Activated CD4-positive, CD25-positive, alpha-beta regulatory T cell treated with anti-CD3 and anti-CD28 coated beads, Interleukin-2, amount 50 U/mL, for 72 hours (primary cell): ENCODE measurements at places on chromosomes 7 and 10.

GRCh38 chr7:116574025-116574822, 49.4 kb downstream of the CAV1 start:
- no peak for DNase-seq

DNA sequence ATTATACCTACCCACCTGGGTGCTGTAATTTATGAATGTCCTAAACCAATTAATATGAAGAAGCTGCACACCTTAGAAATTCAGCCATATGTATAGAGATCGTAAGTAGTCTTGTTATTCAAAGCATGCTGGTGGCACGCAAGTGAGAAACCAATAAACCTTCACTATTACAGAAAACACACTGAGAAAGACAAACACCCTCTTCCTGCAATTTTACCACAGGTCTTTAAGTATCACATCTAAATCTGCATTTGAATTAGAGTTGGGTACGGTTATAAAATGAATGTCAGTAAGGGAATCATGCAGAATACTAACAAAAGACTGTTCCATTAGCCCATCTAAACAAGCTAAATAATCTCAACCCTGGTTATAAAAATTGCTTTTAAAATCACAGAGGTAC, 33.8 kb downstream of the CCNJ start:
- no peak for DNase-seq

DNA sequence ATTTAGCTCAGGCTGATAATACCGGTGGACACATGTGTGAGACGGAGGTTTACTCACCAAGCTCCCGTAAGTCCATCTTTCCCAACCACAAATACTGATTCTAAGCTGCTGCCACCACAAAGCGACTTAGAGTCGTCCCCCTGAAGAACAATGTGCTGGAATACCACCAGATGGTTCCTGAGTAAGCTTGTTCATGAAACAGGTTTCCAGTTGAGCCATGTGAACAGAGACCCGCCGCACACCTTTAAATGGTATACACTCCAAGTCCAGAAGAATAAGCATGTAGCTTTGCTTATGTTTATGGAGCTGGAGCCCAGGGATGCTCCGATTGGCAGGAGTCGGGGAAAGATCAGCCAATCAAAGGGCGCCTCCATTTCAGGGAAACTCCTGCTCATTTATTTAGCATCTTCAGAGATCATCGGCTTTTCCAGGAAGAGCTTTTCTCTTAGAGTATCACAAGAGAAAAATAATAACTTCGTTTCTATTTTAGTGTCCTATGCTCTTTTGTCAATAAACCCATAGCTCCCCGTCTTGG, 261.6 kb upstream of the AOAH start:
- DNase-seq, result no peak

DNA sequence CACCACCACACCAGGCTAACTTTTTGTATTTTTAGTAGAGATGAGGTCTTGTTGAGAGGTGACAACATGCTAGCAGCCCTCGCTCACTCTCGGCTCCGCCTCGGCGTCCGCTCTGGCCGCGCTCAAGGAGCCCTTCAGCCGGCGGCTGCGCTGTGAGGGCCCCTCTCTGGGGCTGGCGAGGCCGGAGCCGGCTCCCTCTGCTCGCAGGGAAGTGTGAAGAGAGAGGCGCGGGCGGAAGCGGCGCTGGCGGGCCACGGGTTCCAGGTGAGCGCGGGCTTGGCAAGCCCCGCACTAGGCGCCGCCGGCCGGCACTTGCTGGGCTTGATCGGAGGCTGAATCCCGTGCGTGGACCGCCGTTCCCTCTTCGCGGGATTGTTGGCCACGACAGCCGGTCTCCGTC, 83.0 kb downstream of the EEPD1 start:
- DNase-seq, result no peak

GRCh38 chr10:127735723-127736221, 1.2 kb upstream of the FOXI2 start:
- DNase-seq, result no peak

DNA sequence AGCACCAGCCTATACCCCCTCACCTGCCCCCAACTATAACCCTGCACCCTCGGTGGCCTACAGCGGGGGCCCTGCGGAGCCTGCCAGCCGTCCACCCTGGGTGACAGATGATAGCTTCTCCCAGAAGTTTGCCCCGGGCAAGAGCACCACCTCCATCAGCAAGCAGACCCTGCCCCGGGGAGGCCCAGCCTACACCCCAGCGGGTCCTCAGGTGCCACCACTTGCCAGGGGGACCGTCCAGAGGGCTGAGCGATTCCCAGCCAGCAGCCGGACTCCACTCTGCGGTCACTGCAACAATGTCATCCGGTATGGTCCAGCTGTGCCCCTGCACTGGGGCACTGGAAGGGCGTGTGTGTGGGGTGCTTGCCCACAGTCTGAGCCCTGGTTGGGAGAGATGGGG, 40.0 kb upstream of the BMPR1A start:
- no peak for DNase-seq

- no peak for DNase-seq
Measured at GRCh38 chr7:146433501-146433900, 316.9 kb downstream of the CNTNAP2 start.

GRCh38 chr7:139721417-139721816, 56.4 kb downstream of the HIPK2 start:
- DNase-seq, result no peak

GRCh38 chr10:119859420-119860258, 13.0 kb downstream of the MCMBP start:
- no peak for DNase-seq

DNA sequence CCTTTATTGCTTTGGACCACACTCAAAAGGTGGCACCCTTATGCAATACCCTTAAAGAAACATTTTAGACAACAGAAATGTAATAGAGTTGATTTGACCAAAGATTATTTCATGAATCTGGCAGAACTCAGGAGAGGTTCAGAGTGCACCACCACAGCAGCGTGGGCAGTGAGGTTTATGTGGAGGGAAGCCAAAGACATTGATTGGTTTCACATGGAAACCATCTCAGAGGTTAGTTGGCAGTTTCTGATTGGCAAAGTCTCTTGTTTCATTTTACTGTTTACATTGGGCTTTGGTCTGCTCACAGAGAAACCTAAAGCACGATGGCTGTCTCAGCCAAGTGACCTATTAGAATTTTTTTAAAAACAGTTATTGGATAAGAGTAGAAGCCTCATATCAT, 101.3 kb downstream of the SDHAF3 start:
- DNase-seq, result no peak

DNA sequence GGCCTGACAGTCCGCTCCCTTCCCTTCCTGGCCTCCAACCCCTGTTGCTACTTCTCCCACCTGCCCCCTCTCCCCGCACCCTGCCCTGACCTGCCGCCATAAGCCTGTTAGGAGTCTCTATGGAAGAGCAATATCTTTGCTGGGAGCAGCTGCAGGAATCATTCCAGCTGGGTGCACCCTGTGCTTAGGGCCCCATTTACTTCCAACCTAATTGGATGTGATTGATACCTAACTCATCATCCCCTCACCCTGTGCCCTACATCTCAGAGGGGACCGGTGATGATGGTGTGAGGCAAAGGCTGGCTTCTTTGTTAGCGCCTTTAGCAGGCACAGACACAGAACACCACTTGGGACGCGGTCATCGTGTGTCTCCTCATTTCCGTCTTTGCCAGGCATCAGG, 80.0 kb upstream of the FAM180A start:
- no peak for DNase-seq

- DNase-seq, result no peak
Measured at GRCh38 chr7:105810556-105810955, 65.8 kb downstream of the ATXN7L1 start.

DNA sequence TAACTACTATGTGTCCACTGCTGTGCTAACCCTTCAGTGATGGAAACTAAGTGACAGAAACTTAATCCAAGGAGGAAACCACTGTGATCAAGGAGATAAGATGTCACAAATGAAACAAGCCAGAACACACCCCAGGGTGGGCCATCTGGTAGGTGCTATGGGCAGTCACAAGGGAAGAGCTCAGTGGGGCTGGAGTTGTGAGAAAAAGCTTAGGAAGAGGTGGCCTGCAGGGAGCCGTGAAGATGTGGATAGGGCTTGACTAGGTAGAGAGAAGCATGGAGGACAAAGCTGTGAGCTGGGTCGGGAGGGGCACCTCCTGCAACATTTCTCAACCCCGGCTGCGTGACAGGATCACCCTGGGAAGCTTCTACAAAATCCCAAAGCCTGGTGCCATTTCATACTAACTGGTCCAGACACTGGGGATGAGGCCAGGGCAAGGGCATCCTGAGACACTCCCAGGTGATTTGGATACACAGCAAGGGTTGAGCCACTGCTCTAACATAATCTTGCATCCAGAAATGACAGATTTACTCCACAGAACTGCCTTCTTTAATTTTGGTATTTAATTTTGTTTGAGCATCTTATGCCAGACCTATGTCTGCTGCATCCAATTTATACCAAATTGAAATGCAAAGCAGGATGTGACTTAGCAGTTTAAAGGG, 69.3 kb downstream of the OSBPL3 start:
- DNase-seq, result no peak

DNA sequence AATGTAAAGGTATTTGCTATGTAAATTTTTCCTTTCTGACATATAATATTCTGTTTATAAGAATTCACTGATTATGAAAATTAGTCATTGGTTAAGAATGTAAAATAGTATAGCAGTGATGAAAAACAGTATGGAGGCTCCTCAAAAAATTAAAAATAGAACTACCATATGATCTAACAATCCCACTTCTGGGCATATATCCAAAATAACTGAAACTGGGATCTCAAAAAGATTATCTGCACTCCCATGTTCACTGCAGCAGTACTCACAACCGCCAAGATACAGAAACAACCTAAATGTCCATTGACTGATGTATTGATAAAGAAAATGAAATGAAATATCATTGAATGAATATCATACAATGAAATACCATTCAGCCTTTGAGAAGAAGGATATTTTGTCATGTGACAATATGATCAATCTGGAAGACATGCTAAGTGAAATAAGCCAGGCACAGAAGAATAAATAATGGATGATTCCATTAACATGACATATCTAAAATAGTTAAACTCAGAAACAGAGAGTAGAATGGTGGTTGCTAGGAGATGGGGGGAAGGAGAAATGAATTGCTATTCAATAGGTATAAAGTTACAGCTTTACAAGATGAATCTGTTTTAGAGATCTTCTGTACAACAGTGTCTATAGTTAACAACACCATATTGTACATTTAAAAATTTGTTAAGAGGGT, 14.0 kb downstream of the C10orf88 start:
- DNase-seq, result no peak

- DNase-seq, result no peak
Measured at GRCh38 chr7:37495574-37496184, 47.0 kb upstream of the ELMO1 start.

GRCh38 chr10:125149036-125149679, 11.2 kb downstream of the CTBP2 start:
- no peak for DNase-seq

DNA sequence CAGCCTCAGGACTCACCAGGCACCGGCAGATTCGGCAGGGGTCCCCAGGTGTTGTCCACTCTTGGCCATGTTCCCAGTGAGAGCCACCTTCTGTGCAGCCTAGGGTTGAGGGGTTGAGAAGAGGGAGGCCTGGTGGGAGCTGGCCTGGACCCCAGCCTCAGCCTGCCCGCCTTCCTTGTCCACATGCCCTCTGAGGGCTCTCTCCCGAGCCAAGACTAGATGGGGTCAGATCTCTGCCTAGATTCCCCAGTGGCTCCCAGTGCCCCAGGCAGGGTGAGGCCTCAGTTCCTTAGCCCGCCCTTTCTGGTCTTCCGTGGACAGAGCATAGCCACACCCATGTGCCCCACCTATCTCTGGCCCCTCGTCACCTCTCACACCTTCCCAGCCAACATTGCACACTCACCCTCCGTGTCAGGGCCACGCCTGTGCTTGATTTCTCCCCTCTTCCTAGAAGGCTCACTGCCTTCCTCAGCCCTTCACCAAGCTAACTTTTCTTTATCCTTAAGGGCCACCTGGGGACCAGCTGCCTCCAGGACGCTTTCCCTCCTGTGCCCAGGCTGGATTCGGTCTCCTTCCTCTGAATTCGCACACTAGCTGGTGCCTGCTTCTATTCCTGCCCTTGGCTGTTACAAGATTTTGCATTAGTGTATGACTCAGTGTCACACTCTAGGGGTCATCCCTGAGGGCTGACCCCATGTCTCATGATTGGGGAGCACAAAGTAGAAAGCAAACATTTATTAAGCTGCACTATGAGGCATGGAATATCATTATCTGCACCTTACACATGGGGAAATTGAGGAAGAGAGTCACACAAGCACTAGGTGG, 7.5 kb downstream of the KCP start:
- peak; percentile 24 for DNase-seq

GRCh38 chr10:124119946-124120345, 26.5 kb upstream of the CHST15 start:
- no peak for DNase-seq

GRCh38 chr7:105896407-105896911, 20.1 kb upstream of the ATXN7L1 start:
- no peak for DNase-seq

DNA sequence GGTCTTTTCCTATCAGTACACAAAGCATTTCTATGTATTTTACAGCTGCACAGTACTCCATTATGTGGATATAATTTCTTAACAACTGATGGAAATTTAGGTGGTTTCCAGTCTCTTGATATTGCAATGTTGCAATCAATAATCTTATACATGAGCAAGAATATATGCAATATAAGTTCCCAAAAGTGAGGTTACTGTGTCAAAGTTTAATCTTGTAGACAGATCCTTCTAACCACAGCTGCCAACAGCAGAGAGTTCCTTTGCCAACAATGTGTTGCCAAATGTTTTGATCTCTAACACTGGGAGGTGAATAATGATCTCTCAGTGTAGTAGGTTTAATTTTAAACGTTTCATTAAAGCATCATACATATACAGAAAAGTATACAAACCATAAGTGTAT, 54.5 kb downstream of the CUL2 start:
- DNase-seq, result no peak

DNA sequence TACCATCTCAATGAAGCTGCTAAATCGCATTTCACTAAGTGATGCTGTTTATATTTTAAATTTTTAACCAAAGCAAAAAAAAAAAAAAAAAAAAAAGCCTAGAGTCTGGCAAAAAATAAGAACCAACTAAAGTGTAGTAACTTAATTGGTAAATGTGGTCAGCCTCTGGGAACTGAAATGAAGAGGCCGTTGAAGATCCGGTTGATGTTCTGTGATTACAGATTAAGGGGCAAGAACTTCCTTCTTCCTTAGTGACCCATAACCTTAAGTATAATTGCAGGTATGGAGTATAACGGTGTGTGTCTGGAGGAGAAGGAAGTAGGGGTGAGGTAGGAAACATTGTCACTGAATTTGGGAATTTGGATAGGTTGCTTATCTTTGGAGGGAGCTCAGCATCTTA, 7.7 kb upstream of the SRGN start:
- DNase-seq, result no peak

GRCh38 chr10:1241322-1241890, 185.2 kb downstream of the WDR37 start:
- DNase-seq, result no peak

DNA sequence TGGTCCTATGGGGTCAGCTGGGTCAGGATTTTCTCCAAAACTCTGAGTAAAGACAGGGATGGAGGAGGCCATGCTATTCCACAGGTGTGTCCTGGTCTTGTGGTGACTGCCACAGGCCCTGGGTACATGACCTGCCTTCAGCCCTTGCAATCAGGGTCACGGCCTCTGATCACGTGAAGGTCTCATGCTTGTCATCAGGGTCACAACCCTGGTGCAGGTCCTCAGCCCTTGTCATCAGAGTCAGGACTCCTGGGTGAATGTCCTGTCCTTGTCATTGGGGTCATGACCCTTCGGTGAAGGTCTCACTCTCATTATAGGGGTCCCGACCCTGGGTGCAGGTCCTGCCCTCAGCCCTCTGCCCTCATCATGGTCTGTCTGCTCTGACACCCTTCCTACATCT, 21.9 kb upstream of the TBRG4 start:
- no peak for DNase-seq

- no peak for DNase-seq
Measured at GRCh38 chr10:56596257-56596656, 235.2 kb upstream of the ZWINT start.
